ENCODE measurements at places on chromosomes 1 and 21. TPM values are rescaled to one million over a fixed set of nuclear protein-coding genes. Genes with fewer than 3 reads are reported as not detected.
A peak's percentile ranks its signal among the peaks of the same experiment; 100 is the strongest.

DNA sequence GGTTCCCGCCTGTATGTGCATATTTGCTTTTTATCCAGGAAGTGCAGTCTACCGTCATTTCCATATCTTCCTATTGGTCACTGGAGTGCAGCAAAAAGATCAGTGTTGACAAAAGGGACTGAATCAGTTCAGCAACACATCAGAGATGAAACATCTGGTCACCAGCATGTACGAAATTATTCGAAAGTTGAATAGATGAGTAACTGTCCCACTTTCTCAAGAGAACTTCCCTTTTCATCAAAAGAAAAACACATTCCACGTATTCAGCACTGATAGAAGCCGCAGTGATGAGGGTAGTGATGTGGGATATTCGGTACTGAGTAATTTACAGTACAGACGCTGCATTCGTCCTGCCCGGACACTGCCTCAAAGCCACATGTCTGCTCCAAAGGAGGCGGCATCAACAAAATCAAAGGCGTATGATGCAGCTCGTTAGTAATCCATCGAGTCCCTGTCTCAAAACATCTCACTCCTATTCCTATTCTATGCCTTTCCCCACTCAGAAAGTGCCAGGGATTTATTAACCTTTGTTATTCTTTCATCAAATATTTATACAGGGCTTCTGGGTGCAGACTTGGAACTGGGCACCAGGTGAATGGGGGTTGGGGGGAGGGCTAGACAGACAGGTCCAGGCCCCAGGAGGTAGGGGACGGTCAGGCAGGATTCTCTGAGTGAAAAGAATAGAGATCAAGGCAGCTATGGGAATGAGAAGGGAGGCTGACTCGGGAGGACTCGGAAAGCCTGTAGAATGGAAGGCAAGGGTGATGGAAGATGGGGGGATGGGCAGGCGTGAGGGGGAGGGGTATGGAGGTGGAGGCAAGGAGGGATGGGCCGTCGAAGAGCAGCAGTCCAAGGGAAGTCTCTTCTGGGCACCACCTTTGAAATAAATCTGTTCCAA, 79.5 kb upstream of the SLC45A1 start:
- H3K36me3 ChIP-seq, result no peaks in the 10 kb centered on the region
- H3K4me1 ChIP-seq, result no peaks in the 10 kb centered on the region
- DNase-seq, result peak; percentile 27
- no peak overlapping the region for H3K27ac ChIP-seq
- no peak overlapping the region for H3K4me3 ChIP-seq
- no peaks in the 10 kb centered on the region for H3K27me3 ChIP-seq

DNA sequence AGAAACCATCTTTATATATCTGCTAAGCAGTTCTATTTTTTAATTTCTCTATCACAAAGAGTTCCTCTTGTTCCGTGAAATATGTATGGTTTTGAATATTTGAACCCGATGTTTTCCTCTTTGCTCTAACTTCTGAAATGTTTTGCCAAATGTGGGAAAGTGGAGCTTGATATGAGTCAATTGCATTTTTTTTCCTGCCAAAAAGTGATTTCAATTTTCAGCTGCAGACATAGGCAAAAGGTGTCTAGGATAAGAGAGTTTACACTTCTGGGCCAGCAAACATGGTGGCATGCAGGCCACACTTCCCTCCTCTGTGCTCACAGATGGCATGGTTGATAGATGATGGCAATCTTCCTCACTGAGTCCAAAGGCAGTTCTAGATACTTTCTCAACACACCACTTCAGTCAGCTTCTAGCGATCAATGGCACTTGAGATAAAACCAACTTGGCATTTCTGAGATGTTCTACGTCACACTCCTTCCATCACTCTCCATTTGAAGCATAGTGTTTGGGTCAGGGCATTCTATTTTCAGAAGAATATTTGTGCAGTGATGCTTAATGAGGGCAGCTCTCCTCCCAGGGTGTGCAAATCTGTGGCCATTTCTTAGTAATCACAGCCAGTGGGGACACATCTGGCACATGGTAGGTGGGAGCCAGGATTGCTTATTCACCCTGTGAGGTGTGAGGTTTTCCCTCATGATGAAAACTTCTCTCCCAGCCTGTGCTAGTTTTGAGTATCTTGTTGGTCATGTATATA, 54.4 kb upstream of the SCAF4 start:
- no peak for DNase-seq
- no peak overlapping the region for H3K27ac ChIP-seq
- H3K27me3 ChIP-seq, result no peaks in the 10 kb centered on the region
- H3K36me3 ChIP-seq, result no peaks in the 10 kb centered on the region
- H3K4me1 ChIP-seq, result no peaks in the 10 kb centered on the region

The SYNJ1 gene
- 10.8 TPM for total RNA-seq

DNA sequence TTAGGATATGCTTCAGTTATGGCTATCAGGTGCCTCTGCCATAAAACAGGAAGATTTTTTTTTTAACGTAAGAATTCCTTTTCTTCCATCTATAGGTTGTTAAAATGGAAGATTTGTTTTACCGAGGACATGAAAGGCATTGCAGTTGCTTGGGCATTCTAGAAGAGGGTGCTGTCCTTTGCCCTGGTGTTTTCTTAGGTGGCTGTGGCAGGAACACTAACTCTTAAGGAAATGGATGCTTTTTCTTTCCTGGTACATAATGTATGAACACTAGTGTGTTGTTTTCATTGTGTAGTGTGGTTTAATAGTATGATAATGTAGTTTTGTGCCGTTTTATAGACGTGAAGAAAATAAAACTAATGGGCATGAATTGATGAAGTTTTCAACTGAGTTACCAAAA, 47.2 kb downstream of the UCK2 start:
- no peaks in the 10 kb centered on the region for H3K36me3 ChIP-seq
- H3K27me3 ChIP-seq, result no peaks in the 10 kb centered on the region
- peaks cover 10% of the 10 kb centered on the region for H3K4me1 ChIP-seq

DNA sequence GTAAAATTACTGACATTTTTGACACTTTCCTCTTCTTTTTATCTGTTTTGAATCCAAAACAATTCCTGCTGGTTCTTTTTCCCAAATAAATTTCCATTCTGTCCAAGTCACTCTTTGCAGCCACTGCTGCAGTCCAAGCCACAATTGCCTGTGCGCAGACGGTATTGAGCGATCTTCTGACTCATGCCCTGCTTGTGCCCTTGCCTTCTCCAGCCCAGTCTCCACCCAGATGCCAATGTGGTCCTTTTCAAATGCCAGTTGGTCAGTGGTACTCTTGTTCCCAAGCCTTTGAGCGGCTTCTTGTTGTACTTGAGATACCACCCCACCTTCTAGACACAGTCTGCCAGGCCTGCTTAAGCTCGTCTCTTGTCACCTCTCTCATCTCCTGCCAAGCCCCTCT, 78.9 kb downstream of the CAMTA1 start:
- no peak for DNase-seq
- no peaks in the 10 kb centered on the region for H3K27me3 ChIP-seq
- no peak overlapping the region for H3K4me3 ChIP-seq
- H3K4me1 ChIP-seq, result peaks cover 23% of the 10 kb centered on the region

GRCh38 chr1:52281518-52281917, 84.5 kb downstream of the CC2D1B start:
- no peak overlapping the region for H3K4me3 ChIP-seq
- no peaks in the 10 kb centered on the region for H3K4me1 ChIP-seq
- no peaks in the 10 kb centered on the region for H3K36me3 ChIP-seq
- no peaks in the 10 kb centered on the region for H3K27me3 ChIP-seq
- DNase-seq, result no peak

The CPLANE2 gene
- 4.5 TPM for total RNA-seq

GRCh38 chr1:42886046-42886739, 39.8 kb downstream of the ZNF691 start:
- H3K27ac ChIP-seq, result no peak overlapping the region
- no peak overlapping the region for H3K4me3 ChIP-seq
- DNase-seq, result no peak
- H3K27me3 ChIP-seq, result no peaks in the 10 kb centered on the region
- H3K36me3 ChIP-seq, result no peaks in the 10 kb centered on the region

All from psoas muscle (tissue), 8 donors.